Forelimb muscle (tissue), 1 donor: ENCODE measurements at places on chromosomes 5 and 9. TPM values are rescaled to one million over a fixed set of nuclear protein-coding genes. Genes with fewer than 3 reads are reported as not detected.

The PRLR gene
- 0.38 TPM for polyA plus RNA-seq

The IL17B gene
- polyA plus RNA-seq, result 316 TPM

The CCL27 gene
- polyA plus RNA-seq, result 0.51 TPM

The SLC36A3 gene
- not detected for polyA plus RNA-seq

The IFNA13 gene
- polyA plus RNA-seq, result not detected

The CCL28 gene
- polyA plus RNA-seq, result 0.14 TPM

The IFNA21 gene
- not detected for polyA plus RNA-seq

The RGMB gene
- 46.0 TPM for polyA plus RNA-seq

The C9orf57 gene
- not detected for polyA plus RNA-seq

The PDCD1LG2 gene
- polyA plus RNA-seq, result 2.8 TPM

- no peak for DNase-seq
These were observed 74.5 kb downstream of the WNK2 start for GRCh38 chr9:93258419-93258817.

GRCh38 chr9:90894986-90895687 lies 93.5 kb downstream of the SYK start:
- DNase-seq, result no peak

DNA sequence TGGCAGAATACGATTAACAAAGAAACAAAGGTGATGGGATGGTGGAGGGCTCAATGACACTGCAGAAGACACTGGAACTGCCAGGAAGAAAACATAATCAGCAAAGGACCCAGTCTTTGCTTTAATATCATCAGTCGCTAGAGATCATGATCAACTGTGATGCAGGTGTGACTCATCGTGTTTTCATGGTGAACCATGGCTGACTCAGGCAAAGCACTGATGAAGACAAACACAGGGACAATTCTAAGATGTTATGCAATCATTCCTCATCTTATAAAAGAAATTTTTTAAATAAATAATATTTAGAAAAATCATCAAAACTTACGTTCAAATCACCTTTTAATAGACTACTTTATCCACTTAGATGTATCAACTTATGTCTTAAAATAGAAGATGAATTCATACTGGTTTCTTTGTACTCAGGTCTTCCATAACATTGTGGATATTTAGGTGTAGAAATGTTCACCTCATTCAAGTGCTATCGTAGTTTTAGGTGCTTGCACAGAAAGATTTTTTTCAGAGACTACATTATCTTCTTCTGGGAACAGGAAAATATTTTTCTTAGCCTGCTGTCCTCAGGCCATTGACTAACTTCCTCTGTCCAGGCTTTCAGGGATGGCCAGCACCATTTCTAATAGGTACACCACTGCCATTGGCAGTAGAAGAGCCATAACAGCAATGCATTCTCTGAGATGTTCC lies 673.4 kb upstream of the MEF2C start:
- no peak for DNase-seq

DNA sequence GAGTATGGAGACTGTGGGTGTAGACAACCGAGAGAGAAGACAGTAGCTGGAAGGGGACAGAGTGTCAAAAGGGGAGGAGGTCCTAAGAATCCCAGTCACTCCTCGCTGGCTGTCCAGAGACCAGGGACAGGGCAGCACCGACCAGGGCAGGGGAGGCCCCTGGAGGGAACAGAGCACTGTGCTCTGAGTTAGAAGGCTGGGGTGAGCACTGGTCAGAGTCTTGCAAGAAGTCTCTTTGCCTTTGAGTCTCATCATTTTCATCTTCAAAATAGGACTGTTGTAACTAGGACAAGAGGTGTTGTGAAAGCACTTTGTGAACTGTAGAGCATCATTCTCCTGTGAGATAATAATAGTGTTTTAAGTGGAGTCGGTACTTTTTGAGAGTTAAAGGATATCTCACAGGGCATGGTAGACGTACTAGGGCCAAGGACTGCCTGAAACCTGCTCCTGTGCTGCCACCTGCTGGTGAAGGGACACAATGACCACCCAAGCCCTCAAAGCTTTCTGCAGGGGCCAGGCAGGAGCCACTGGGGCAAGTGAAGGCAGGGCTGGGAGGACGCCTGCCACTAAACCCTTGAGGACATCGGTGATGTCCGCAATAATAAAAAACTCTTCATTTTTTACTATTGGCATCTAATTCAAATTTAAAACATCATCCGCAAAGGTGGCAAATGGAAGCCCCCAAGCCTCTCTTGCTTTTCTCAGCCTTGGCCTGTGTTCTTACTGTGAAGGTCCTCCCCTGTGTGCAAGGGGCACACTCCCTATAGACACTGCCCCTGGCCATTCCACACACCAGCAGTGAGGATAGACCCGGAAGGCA lies 28.2 kb downstream of the SLC6A7 start:
- peak; percentile 59 for DNase-seq

DNA sequence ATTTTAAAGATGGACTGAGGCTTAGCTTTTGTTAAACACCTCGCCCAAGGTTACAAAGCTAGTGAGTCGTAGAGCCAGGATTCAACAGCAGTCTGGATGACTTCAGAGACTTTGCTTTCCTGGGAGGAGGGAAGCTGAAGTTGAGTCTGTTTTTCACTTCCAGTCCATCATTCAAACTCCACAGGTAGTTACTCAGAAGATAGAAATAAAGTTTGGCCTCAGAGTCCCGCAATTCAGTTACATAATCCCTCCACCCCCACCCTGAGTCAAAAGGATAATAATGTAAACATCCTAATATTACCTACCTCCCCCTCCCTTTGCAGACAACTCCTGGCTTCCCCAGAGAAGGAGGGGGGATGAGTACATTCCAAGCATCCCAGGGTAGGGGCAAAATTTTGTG lies 8.1 kb downstream of the HBEGF start:
- no peak for DNase-seq

- DNase-seq, result no peak
These were observed 49.0 kb upstream of the DPYSL3 start for GRCh38 chr5:147558826-147559225.

DNA sequence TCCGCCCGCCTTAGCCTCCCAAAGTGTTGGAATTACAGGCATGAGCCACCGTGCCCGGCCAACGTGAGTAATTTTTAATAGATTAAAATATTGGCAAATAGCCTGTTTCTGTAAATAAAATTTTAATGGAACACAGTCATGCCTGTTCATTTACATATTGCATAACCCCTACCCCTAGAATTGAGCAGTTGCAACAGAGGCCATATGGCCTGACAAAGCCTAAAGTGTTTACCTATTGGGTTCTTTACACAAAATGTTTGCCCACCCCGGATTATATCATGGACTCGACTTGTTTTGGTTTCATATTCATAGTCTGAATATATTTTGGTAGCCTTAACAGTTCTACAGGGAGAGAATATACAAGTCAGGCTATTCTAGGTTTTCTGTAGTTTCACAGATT lies 5.3 kb downstream of the NSA2 start:
- DNase-seq, result no peak

- DNase-seq, result no peak
These were observed 647 bp upstream of the ADAMTSL2 start for GRCh38 chr9:133533857-133534256.

- no peak for DNase-seq
These were observed 80.9 kb downstream of the PPP2R2B start for GRCh38 chr5:146797658-146798057.
